Activated CD8-positive, alpha-beta memory T cell treated with anti-CD3 and anti-CD28 coated beads, Interleukin-2, amount 10 ng/mL, durations not matched to agents 7 days and 5 days (primary cell): ENCODE measurements at places on chromosomes 6 and 20. TPM values are rescaled to one million over a fixed set of nuclear protein-coding genes. Genes with fewer than 3 reads are reported as not detected.
A peak's percentile ranks its signal among the peaks of the same experiment; 100 is the strongest.

Gene PRL
- not detected for total RNA-seq

Gene CST2
- not detected for total RNA-seq

DNA sequence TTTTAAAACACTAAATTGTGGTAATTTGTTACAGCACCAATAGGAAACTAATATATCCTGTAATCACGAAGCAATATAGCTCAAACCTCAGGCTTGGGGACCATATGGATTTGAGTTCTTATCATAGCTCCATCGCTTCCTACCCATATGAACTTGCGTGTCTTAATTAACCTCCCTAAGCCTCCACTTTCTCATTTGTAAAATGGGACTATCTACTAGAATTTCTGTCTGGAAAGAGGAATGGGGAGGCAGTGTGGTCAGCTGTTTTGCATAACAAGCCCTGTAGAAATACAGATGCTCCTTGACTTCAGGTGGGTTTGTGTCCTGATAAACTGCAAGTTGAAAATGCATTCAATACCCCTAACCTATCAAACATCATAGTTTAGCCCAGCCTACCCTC, 17.1 kb downstream of the HLA-DOB start:
- H3K4me1 ChIP-seq: peaks cover 18% of the 10 kb centered on the region
- H3K36me3 ChIP-seq: no peaks in the 10 kb centered on the region

GRCh38 chr20:49888212-49889000, 26.9 kb downstream of the SPATA2 start:
- peak overlapping the region; percentile 29 for H3K27ac ChIP-seq
- DNase-seq: peak; percentile 73
- H3K4me3 ChIP-seq: no peak overlapping the region
- H3K4me1 ChIP-seq: peaks cover 39% of the 10 kb centered on the region

GRCh38 chr6:150025201-150025917, at the start of gene RAET1L:
Gene RAET1L, minus strand, starts transcription at chr6:150025532. Its CDS starts 61 bp downstream, at chr6:150025471.
- H3K27me3 ChIP-seq: peaks cover 66% of the 10 kb centered on the region
- DNase-seq: no peak
- H3K27ac ChIP-seq: no peak within 1 kb of the TSS
- H3K4me3 ChIP-seq: no peak within 1 kb of the TSS
- H3K36me3 ChIP-seq: no peaks in the 10 kb centered on the region

DNA sequence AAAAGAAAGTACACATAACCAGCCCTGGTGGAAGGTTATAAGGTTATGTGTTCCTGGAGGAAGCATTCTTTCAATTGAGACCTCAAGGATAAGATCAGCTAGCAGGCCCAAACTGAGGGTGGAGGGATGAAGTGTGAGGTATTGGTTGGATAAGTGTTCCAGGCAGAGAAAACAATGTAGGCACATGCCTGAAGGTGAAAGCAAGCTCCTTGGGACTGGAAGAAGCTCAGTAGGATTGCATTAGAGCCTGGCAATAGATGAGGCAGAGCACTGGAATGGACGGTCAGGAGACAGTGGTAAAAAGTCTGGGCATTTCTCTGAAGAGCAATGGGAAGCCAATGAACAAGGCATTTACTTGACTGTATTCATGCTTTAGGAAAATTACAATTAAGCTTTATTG, 89.9 kb upstream of the SHLD1 start:
- H3K27ac ChIP-seq: no peak overlapping the region
- no peaks in the 10 kb centered on the region for H3K4me1 ChIP-seq
- H3K36me3 ChIP-seq: no peaks in the 10 kb centered on the region
- DNase-seq: no peak
- H3K27me3 ChIP-seq: no peaks in the 10 kb centered on the region

- DNase-seq: no peak
- no peaks in the 10 kb centered on the region for H3K36me3 ChIP-seq
These were observed 271.5 kb upstream of the KCNQ5 start for GRCh38 chr6:72350296-72350881.

Gene PNPLA1
- not detected for total RNA-seq

DNA sequence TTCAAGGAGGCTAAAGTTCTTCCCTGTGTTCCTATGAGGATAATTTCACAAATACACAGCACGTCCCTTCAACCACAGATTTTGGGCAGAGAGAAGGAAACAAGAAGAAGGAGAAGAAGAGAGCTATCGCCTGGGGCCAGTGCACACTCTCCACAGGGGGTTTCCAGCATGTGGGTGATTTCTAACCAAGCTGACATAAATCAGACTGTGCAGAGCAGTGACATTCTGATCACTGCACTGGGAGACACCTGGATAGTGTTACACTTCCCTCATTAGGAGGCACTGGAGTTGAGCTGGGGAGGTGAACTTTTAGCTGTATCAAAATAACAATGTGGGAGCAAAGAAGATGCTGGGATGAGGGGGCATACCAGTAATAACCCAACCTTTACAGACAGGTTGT, 71.8 kb upstream of the CENPW start:
- H3K36me3 ChIP-seq: no peaks in the 10 kb centered on the region
- no peaks in the 10 kb centered on the region for H3K27me3 ChIP-seq
- no peaks in the 10 kb centered on the region for H3K4me1 ChIP-seq
- H3K4me3 ChIP-seq: no peak overlapping the region
- no peak for DNase-seq
- H3K27ac ChIP-seq: no peak overlapping the region
